ENCODE measurements at places on chromosomes 6 and 20.

GRCh38 chr20:44641325-44641724, 10.2 kb downstream of the ADA start:
- no peak for DNase-seq

GRCh38 chr6:149064660-149065015, 252.9 kb upstream of the TAB2 start:
- no peak for DNase-seq

- no peak for DNase-seq
Measured at GRCh38 chr6:150546457-150546856, 53.2 kb upstream of the PLEKHG1 start.

GRCh38 chr6:12099623-12100338, 87.7 kb downstream of the HIVEP1 start:
- DNase-seq = no peak

DNA sequence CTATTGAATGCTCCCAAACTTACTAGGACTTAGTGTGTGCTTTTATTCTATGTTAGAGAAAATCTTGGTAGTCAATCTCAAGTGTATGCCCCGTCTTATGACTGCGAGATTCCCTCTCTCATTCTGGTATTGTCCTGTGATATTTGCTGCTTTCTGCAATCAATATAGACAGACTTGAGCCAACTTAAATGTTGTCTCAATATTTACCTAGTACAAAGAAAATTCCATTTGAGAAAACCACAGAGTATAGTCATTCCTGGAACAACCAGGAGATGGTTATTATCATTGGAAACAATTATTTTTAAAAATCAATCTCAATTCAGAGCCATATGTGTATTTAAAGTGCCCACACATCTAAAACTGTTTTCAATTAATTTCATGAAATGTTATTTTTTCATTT, 330.0 kb downstream of the NRN1 start:
- no peak for DNase-seq

DNA sequence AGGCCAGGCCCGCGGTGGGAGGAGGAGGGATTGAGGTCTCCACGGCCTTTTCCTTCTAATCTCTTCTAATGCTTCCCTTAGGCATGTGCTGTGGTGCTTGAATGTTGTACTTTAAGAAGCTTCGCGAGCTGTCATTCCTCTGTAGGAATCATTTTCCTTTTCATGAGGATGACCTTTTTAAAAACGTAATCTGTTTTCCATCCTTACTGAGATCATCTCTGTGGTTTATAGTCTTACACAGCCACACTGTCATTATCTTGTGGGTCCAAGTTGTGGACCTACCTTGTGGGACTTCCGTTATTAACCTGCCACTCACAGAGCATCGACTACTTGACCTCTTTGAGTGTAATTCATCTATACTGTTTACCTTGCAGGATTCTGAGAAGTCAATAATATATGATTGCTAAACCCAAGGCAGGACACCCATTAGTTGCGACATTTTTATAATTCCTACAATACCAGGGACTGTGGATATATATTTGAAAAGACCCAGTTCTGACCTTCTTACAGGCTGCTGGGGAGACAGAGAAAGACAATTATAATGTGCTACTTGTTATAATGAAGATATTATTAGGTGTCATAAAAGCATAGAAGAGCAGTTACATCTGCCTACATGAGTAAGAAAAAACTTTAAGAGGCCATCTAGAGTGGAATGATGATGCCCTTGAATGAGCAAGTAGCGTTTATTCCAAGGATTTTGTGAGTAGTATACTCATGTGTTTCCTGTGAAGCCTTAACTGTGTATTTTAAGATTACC, 842 bp downstream of the SLC25A27 start:
- no peak for DNase-seq

GRCh38 chr20:54585217-54585616, 109.8 kb downstream of the DOK5 start:
- DNase-seq = no peak

DNA sequence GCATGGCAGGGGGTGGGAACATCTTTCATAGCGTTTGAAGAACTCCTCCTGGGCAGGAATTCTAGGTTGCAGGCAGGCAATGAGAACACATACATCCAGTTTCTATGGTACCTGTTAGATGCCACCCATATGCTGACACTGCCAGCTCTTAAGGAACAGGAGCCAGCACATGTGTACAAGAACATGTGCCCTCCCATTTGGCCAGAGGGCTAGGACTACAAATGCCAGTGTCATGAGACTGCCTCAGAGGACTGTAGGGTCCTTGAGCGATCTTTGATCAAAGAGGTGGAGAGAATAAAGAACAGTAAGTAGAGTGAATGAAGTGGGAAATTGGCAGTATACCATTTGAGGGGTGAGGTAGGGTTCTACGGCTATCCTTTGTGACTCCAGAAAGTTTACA, 45.8 kb downstream of the GCLC start:
- DNase-seq = no peak

DNA sequence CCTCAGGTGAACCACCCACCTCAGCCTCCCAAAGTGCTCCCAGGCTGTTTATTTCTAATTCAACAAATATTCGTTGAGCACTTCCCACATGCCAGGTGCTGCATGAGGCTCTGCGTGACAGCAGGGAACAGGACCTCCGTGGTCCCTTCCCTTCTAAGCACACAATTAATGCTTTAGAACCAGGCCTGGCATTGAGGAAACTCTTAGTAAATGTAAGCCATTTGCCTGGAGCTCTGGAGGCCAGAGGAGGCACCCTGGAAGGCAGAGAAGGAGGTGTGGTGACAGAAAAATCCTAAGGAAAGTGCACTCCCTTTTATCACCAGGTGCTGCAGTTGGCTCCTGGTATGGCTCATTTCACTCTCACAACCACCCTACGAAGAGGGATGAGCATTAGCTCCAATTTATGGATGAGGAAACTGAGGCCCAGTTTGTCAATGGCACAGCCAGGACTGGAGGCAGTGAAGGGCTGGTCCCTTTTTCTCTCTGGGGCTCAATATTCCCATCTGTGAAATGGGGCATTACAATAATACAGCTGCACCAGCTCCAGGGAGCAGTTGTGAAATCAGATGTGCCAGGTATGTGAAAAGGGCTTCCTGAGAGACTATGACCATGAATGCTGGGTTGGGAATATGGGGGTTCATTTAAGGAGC, 8.1 kb upstream of the ID1 start:
- DNase-seq = no peak

DNA sequence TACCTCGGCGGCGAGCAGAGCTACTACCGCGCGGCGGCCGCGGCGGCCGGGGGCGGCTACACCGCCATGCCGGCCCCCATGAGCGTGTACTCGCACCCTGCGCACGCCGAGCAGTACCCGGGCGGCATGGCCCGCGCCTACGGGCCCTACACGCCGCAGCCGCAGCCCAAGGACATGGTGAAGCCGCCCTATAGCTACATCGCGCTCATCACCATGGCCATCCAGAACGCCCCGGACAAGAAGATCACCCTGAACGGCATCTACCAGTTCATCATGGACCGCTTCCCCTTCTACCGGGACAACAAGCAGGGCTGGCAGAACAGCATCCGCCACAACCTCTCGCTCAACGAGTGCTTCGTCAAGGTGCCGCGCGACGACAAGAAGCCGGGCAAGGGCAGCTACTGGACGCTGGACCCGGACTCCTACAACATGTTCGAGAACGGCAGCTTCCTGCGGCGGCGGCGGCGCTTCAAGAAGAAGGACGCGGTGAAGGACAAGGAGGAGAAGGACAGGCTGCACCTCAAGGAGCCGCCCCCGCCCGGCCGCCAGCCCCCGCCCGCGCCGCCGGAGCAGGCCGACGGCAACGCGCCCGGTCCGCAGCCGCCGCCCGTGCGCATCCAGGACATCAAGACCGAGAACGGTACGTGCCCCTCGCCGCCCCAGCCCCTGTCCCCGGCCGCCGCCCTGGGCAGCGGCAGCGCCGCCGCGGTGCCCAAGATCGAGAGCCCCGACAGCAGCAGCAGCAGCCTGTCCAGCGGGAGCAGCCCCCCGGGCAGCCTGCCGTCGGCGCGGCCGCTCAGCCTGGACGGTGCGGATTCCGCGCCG, 994 bp downstream of the FOXC1 start:
- DNase-seq = no peak

DNA sequence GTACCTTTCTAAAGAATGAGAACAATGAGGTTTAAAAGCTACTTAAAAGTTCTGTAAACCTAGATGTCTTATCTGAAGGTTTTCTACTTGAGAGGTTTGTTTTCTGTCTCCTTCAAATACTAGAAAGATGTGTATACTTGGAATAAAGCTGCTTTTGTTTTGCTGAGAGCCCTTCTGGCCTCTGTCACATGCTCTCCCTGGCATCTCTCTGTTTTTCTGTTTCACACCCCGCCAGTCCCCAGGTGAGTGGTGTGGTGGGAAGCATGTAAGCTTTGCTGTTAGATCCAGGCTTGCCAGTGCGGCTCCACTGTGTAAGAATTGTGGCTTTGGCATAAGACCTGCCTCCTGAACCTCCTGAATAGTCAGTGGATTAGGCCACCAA, 56.8 kb downstream of the SNX9 start:
- no peak for DNase-seq

GRCh38 chr6:11263291-11263775, 30.9 kb upstream of the NEDD9 start:
- no peak for DNase-seq

DNA sequence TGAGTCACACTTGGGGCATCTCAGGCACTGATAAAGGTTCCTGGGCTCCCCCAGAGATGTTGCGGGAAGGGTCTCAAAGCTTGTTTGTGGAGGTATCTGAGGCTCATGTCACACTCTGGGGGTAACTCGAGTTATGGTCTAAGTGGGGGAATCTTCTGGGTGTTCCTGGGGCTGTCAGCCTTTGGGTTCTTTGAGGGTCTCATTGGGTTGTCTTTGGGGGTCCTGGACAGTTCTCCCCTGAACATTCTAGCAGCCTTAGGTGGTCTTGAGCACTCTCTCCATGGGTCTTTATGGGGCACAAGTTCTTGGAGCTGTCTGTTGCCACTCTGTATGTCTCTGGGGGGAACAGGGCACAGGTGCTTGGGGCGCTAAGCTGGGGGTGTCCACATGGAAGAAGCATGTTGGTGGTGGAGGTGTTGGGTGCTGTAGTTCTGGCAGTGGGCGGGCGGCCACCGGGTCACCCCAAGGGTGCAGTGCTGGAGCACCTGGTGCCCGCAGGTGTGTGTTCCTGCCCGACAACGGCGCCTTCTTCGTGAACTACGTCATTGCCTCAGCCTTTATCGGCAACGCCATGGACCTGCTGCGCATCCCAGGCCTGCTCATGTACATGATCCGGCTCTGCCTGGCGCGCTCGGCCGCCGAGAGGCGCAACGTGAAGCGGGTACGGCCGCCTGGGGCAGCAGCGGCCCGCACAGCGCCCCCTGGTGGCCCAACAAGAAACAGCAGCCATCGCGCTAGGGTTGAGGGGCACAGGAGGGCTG, 7.1 kb upstream of the CAPN11 start:
- DNase-seq = peak; percentile 68

DNA sequence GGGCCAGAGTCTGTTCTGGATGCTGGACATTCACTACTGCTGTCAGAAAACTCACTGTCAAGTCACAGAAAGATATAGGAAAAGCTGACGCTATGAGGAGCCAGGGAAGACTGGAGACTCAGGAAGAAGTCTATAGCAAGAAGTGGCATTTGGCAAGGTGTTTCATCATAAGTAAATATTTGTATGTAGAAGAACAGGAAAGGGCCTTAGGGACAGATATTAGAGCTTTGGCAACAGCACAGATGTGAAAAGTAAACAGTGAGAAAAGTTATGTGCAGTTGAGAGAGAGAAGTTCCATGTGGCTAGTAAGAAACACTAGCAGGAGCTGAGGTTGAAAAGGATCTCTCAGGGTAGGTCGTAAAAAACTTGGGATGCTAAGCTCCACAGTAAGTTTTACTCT, 868.9 kb downstream of the PHF3 start:
- no peak for DNase-seq

- no peak for DNase-seq
Measured at GRCh38 chr6:19424853-19425252, 412.3 kb upstream of the ID4 start.

GRCh38 chr6:135627092-135627715, 129.7 kb upstream of the AHI1 start:
- no peak for DNase-seq

DNA sequence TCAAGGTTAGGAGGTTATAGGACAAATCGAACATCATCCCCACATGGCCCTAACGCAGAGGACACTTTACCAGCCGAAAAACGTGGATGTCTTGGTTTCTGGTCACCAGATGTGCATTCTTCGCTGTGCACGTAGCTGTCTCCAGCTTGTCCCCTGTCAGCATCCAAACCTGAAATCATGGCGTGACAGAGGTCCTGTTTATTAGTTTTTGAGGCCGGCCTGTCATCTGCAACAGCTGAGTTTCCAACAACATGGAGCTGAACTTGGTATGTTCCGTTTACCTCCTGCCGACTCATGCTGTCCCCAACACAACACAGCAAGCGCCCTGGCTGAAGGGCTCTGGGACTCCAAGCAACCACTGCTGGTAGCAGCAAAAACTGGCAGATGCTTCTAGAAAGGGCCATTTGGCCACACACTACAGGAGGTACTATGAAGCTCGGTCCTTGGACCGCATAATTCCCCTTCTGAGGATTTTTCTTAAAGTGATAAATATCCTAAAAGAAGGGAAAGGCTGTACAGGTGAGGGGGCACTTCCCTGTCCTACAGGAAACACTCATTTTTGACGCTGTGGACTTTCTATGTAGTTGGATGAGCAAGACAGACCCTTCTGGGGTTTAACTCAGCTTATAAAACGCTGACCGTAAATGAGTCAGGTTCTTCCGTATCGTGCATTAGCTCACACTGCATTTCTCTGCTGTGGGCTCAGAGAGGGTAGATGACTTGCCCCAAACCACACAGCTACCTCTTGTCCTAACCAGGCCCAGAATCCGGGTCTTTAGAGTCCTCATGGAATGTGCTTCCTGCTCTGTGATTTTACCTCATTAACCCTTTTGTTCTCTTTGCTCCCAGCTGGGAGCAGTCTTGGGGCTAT, 79.7 kb upstream of the NFATC2 start:
- no peak for DNase-seq

DNA sequence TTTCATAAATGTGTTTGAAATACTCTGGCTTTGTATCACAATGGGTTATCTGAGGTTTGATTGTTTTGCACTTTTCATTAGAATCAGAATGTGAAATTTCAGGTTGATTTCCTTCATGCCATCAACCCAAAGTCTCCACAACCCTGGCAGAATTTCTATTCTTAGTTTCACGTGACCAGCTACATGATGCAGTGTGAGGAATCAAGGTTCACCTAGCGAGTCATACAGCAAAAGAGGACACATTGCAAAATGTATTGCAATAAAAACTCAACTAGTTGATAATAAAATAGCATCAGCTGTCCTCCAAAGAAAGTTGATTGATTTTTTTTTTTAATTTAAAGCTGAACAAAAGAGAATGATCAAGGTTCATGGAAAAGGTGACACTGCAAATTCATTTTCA, 2.2 kb downstream of the HAO1 start:
- DNase-seq = no peak

GRCh38 chr6:32176476-32177182, 745 bp upstream of the AGPAT1 start:
- no peak for DNase-seq

- no peak for DNase-seq
Measured at GRCh38 chr20:3898639-3899038, 9.5 kb downstream of the PANK2 start.

- DNase-seq = no peak
Measured at GRCh38 chr6:168545428-168545827, 104.4 kb downstream of the SMOC2 start.

GRCh38 chr6:81694855-81695254, 57.6 kb downstream of the TENT5A start:
- DNase-seq = no peak

- no peak for DNase-seq
Measured at GRCh38 chr6:46972531-46972930, 50.8 kb upstream of the ADGRF5 start.

- no peak for DNase-seq
Measured at GRCh38 chr20:36154700-36155628, at the start of gene EPB41L1. Gene EPB41L1 (plus strand): TSS chr20:36154740. CDS start chr20:36173778, 19,038 bp downstream.
